ENCODE measurements at places on chromosomes 1 and 21. TPM values are rescaled to one million over a fixed set of nuclear protein-coding genes. Genes with fewer than 3 reads are reported as not detected.

DNA sequence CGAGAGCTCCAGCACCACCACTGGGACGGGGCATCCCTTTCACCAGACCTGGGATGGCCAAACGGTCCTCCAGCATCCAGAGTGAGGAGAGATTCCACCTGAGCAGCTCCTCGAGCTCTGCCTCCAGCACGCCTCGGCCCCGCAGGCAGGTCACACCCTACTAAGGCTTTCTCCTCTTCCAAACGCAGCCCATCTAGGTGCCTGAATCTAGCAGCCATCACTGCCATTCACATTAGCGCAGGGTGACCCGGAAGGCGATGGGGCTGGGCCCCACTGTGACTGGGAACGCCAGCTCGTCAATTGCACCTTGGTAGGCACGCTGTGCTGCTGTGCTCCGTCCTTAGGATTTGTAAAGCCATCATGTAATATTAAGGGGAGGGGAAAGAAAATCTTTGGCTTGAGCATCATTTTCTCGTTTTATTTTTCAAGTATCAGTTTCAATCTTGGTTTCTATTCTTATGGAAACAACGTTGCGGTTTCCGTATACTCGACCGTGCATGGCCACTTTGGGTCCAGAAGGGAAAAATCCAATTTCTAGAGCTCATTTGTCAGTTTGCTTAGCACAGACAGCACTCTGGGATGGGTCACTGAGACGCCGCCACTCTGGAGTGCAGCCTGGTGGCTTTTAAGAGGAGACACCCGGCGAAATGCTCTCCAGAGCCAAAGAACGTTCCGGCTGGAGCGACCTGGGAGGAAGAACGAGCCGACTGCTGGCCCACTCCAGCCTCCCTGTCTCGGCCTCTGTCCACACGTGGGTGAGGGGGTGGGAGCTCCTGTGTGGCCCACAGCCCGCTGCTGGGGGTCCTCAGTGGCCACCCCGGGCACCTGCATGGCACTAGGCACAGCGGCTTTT is 173.6 kb downstream of the PRDM16 start:
- no peak for DNase-seq

- no peak for DNase-seq
Measured at GRCh38 chr21:37868446-37869295, 47.6 kb downstream of the KCNJ6 start.

DNA sequence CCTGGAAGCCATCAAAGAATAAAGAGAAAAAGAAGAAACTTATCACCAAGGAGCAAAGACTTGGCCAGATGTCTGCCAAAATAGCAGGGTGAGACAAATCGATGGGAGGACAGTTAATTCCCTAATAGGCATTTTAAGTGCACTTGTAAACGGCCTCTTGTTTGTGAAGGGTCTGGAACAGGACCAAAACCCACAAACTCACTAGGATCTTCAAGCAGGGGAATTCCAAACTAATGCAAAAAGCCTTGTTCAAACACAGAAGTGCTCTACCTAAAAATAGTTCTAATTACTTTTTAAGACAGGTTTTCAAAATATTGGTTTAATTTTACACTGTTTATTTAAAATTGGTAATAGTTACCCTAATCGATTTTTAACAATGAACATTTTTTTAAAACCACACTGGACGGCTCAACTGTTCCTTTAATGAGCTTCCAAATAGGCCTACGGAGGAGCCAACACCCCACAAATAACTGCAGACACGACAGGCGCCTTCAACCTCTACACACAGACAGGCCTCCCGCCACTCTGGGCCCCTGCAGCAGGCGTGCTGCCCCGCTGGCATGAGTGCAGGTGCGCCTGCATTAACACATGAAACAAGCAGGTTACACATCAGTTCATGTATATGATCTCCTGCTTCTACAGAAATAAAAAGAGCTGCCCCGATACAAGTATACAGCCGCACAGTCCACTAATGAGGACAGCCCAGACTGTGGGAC is 15.8 kb downstream of the UBE2G2 start:
- DNase-seq, result no peak

DNA sequence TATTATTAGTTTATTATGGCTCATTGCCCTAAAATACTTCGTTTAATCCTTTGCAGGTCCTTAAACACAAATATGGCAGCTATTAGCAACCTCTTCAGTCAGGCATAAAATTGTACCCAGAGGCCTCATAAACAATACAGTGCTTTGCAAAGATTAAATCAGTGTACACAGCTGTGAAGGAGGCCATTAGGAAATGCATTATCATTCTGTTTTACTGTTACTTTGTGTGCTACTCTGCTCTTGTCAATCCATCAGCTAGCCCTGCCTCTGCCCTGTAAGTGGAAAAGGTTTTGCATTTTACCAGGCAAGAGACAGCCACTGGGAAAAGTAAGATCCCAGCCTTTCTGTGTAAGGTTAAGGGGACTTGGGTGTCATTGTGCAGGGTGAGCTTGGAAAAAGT is 415.7 kb upstream of the DAB1 start:
- DNase-seq, result no peak

- no peak for DNase-seq
Measured at GRCh38 chr1:206776229-206776628, 3.9 kb upstream of the IL10 start.

- no peak for DNase-seq
Measured at GRCh38 chr1:182633657-182634281, 29.6 kb upstream of the RGS16 start.

Gene SERTAD4
- 4.2 TPM for polyA plus RNA-seq

Gene CA6
- not detected for polyA plus RNA-seq

Gene FRRS1
- polyA plus RNA-seq, result 10.6 TPM

Gene EPHA2
- polyA plus RNA-seq, result 21.3 TPM

Data from left renal cortex interstitium (tissue), 4 donors.